ENCODE measurements at places on chromosomes 7 and 10. TPM values are rescaled to one million over a fixed set of nuclear protein-coding genes. Genes with fewer than 3 reads are reported as not detected.

DNA sequence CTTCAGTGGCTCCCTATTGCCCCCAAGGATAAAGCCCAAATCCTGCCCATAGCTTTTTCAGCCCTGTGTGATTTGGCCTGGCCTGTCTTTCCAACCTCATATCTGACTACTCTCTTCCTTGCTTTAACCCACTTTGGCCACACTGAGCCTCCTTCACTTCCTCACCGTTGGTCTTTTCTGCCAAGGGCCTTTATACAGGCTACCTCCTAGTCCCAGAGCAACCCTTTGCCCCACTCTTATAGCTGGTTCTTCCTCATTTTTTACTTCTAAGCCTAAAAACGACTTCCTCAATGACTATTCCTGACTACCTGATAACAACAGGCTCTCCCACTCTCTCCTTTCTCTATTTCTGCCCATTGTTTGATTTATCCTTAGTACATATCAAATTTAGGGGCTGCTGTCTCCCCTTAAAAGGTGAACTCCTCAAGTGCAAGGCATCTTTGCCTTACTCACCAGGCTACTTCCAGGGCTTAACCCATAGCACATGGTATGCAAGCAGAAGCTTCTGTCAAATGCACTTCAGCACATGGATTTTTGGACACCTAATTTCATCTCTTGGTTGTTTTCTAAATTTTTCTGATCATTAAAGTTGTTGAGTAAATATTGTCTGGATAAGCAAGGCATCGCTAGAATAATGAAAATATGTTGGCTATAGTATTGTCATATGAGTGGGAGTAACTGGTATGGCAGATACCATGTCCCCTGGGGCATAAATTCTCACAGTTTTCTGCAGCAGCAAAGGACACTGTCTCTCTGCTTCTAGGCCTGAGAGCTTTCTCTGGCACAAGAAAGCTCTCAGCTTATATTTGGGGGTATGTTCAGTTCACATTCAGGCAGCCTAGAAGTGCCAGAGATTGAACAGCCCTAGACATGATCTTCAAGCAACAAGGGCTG is 201.5 kb upstream of the GPR26 start:
- DNase-seq, result no peak

DNA sequence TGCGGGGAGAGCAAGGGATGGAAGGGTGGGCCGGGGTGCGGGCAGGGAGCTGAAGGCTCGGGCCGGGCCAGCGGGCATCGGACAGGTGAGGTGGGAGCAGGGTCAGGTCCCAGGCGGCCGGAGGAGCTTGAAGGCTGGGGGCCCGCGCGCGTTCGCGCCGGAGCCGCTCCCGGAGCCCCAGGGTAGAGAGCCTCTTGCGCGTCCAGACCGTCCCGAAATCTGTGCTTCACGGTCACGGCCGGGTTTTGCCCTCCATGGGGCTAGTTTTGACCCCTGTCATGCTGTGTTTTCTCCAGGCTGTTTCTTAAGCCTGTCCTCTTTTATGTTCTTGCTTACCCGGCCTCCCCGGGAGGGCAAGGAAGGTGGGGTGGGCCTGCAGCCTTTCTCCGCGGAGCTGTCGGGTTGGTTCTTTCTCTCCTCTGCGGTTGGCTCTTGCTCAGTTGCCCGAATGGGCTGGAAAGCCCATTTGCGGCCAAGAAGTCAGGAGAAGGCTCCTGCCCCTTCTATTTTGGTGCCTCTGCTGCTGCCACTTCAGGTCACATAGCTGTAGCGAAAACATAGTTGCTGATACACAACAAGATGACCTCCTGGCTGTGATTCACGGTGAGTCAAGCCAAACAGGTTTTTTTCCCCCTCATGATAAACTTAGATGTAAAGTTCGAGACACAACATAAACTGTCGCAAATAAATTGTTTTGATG is 650 bp downstream of the UBE2D1 start:
- peak; percentile 49 for DNase-seq

DNA sequence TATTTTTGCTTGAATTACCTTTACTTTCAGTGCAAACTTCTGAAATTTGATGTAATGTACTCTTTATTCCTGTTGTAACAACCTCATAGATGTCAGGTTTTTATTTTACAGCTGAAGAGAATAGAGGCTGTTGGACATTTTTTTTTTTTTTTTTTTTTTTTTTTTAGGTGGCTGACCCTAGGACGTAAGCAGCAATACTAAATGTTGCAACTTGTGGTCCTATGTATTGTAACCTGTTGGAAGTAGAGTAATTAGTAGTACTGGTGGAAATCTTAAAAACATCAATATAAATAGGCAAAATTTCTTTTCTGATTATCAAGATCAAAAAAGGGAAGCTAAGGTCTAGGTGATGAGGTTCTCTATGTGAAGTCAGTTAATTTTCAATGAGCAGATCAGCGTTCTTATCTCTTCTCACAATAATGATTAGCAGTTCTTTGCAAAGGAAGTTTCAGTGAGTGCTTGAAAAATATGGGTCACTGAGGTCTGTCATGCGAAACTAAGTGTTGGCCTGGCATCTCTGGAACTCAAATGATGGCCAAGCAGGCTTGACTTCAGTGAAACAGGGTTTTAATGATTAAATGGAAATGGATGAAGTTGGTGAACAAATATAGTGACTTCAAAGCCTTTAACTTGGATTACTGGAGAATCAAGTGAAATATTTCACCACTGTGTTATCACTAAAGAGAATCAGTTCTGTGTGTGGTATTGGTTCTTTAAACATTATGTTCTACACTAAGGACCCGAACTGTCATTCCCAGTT is 42.7 kb downstream of the BICC1 start:
- DNase-seq, result no peak

GRCh38 chr10:1491901-1492300 is 245.4 kb downstream of the ADARB2 start:
- no peak for DNase-seq

DNA sequence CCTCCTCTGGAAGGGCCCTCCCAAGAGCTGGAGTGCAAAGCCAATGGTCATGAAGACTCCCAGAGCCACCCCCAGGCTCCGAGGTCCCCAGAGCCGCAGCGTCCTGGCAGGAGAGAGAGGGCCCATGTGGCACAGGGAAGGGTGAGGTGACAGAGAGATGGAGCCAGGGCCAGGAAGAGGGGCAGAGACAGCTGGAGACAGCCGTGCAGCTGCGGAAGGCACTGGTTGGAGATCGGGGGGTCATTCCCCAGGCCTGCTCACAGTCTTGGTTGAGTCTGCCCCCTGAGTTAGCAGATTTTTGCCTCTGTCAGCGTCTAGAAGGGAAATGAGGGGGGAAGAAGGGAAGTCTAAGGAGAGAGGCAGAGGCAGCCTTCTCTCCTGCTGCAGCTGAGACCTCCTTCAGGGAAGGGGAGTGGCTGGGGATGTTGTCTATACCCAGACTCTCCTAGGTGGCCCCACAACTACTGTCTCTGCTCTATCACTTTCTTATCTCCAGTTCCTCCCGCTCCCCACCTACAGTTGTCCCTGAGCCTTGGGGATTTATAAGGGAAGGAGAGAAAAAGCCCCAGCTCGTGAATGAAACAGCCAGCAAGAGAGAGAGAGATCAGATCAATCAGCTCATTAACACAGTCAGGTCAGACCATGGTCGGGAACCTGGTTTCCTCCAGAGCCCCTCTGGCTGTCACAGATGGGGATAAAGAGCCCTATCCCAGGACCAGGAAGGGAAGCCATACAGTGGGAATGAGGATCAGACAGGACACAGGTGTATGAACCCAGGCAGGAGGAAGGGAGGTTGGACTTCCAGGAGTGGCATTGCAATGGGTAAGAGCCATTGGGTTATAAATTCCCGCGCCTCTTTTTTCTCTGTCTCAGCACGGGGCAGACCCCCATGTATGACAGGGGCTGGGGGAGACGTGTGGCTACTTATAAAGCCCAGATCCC is 1.2 kb downstream of the GAL3ST4 start:
- DNase-seq, result peak; percentile 15

DNA sequence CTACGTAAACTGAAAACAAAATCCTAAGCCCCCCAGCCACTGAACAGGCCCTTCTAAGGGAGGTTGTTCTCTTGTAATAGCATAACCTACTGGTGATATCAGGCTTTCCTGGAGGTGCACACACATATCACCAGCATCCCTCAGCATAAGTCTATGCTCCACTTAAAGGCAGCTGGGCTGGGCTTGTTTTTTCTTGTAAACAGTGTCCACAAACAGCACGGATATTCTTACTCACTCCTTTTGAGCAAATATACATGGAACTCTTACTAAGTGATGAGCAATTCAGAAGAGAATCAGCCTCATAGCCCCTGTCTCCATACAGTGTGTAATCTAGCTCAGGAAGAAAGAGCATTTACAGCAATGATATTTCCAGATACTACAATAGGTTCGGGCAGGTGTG is 2.4 kb downstream of the LRIT1 start:
- no peak for DNase-seq

DNA sequence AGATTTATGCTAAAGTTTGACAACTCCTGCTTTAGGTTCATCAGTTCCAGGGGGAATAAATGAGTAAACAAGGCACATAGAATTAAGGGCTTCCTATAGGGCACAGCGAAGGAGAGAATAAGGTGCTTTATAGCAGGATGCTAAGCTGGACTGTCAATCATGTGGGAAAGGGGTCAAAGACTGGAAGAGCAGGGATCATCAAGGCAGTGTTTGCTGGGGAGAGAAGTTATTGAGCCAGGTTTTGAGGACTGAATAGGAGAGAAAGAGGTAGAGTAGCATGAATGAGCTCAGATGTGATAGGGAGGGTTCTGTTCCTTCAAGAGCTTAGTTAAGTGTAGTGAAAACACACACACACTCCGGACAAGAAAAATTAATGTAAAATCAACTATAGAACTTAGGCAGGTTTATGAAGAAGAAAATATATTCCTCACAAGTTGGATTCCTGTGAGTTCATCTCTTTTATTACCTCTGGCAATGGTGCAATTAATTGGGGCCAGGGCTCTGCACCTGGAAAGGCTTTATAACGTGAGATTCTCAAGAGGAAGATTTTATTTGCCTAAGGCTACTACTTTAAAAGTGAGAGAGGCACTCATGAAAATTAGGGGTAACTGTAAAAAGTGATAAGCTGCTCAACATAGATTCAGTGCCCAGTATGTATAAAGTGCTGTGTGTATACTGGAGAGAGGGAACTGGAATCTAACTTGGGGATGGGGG is 222.4 kb downstream of the AUTS2 start:
- DNase-seq, result no peak

GRCh38 chr7:139972029-139972428 is 90.7 kb downstream of the PARP12 start:
- no peak for DNase-seq

- no peak for DNase-seq
Observed at GRCh38 chr10:100357059-100357858, 10.2 kb downstream of the SCD start.

The PLEKHS1 gene
- total RNA-seq, result 0.29 TPM

The PCLO gene
- total RNA-seq, result 1.2 TPM

The CCDC7 gene
- total RNA-seq, result 47.2 TPM

The PIP4K2A gene
- 90.3 TPM for total RNA-seq

The SAMD9 gene
- 13.7 TPM for total RNA-seq

The TMEM229A gene
- not detected for total RNA-seq

All from aorta (tissue), 5 donors.